ENCODE measurements at places on chromosomes 12 and 14.

GRCh38 chr12:116859079-116859478, 22.2 kb downstream of the HRK start:
- no peak for DNase-seq

DNA sequence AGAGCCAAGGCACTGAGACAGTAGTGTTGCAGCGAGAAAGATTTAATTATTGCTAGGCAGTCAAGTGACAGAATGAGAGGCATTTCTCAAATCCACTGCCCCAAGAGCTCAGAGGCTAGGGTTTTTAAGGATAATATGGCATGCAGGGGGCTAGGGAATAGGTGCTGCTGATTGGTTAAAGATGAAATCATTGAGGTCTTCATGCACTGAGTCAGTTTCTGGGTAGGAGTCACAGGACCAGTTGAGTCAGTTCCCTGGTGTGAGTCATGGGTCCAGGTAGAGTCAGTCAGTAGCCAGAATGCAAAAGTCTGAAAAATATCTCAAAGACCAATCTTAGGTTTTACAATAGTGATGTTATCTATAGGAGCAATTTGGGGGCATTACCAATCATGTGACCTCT, 323.8 kb downstream of the RGS6 start:
- no peak for DNase-seq

- no peak for DNase-seq
Measured at GRCh38 chr12:124463341-124463921, 104.0 kb downstream of the NCOR2 start.

DNA sequence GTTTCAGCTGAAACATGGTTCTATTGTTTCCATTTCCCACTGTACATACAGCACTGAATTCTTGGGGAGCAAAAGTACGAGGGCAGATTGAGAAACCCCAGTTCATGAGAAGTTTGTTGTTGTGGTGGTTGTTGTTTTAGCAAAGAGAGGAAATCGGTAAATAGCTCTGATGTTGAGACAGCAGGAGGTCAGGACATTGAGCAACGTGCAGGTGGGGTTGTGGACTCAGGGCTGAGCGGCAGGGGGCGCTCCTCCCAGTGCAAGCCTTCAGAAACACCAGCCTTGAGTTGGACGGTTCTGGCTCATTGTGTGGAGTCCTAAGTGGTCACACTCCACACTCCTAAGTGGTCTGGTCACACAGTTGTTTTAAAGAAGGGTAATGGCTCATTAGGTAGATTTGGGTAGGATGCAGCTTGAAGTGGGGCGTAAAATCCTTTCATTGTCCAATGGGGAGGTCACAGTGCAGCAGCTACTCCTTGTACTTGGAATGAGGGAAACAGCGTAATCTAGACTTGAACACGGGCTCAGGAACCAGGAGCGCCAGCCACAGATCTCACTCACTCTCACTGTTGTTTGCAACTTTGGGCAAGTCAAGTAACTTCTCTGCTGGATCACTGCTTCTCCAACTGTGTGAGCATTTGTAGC, 14.5 kb upstream of the PWP1 start:
- DNase-seq = no peak

DNA sequence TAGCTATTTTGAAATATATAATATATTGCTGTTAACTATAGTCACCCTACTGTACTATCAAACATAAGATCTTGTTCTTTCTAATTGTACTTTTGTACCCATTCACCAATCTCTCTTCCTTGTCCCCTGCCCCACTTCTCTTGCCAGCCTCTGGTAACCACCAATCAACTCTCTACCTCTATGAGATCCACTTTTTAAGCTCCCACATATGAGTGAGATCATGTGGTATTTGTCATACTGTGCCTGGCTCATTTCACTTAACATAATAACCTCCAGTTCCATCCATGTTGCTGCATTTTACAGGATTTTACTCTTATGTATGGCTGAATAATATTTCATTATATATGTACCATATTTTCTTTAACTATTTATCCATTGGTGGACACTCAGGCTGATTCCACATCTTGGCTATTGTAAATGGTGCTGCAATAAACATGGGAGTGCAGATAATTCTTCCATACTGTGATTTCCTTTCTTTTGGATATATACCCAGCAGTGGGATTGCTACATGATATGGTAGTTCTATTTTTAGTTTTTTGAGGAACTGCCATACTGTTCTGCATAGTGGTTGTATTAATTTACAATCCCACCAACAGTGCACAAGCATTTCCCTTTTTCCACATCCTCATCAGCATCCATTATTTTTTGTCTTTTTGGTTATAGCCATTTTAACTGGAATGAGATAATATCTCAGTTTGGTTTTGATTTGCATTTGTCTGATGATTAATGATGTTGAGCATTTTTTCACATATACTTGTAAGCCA, 33.5 kb upstream of the SPIC start:
- no peak for DNase-seq

DNA sequence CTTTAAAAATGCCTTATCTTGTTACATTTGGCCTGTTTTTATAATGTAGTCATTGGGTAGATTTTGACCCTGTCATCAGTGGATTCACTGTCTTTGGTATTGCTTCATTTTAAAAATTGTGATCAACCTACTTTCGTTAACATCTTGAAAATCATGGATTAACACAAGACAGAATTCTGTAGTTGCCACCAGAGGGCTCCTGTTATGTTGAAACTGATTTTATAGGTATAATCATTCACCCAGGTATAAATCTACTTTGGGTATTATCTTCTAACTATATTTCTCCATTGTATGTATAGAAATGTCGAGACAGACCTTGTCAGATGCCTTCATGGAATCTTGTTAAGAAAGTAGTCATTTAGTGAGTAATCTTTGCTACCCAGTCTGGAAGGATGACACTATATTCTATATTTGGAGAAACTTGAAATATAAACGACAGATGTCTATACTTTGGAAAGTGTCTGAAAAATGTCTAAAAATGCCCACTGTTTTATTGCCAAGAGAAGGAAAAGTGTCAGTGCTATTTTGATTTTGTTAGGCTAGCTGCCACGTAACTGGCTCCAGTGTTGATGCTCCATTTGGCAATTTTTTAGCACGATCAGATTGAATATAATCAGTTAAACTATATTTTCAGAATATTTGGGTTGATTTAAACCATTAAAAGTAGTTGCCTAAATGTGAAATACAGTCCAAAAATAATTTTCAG, 129.4 kb downstream of the PELI2 start:
- no peak for DNase-seq

DNA sequence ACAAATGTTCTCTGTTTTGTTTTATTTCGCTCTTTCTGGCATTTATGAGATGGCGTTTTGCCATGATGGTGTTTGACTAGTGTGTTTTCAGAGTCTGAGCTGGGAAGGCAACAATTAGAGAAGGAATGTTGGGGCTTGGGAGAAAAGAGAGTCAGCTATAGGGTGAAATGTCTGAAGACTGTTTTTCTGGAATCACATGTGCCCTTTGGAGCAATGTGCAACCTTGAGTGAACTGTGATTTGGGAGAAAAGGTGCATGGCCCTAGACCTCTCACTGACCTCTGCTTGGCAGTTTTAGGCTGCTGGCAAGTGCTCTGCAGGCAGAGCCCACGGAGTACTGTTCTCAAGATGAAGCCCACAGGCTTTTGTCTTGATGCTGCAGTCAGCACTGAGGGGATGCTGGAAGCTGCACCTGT, 379.9 kb upstream of the PDE3A start:
- no peak for DNase-seq

Measured in H54 (cell line).